Activated CD8-positive, alpha-beta T cell treated with anti-CD3 and anti-CD28 coated beads, Interleukin-2, amount 10 ng/mL, durations not matched to agents 7 days and 5 days (primary cell): ENCODE measurements at places on chromosomes 16 and 17.

DNA sequence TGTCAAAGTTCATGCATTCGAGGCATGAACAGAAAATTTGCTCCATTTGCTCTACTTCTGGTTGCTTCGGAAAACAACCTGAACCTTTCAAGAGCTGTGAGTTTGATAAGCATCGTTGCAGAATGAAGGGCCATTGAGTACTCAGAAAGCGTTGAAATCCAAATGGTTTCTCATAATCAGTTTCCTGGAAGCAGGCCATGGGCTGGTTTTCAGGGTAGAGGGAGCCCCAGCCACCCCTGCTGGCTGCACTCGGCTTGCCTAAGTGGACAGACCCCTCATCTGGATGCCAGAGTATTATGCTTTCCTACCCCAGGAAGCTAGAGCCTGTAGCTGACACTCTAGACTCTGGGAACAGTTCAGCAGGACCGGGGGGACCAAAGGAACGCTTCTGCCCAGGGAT is 24.4 kb downstream of the SCNN1G start:
- DNase-seq, result no peak

DNA sequence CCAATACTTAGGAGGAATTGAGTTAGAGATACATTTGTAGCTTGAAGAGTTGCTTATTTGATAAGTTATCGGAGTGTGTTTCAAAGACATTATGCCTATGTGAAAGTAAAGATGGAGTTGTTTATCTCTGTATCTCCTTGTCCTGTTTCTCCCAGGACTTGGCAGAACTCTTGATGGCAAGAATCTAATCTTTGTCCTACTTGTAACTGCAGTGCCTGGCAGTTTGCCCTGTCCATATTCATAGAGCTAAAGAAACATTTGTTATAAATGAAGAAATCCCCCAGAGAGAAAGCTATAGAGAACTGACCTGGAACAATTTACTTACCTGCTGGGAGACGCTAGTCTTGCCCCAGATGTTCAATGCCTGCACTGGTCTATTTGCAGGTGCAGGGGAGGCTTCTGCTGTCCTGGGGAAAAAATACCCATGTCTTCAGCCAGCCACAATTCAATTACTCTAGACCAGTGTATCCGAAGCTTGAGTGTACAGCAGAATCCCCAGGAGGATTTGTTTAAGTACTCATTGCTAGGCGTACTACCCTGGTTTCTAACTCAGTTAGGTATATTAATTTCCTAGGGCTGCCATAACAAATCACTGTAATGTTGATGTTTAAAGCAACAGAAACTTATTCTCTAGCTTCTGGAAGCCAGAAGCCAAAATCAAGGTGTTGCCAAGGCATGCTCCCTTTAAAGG is 410.0 kb upstream of the HSBP1 start:
- no peak for DNase-seq

- no peak for DNase-seq
Observed at GRCh38 chr16:4332083-4332482, 16.2 kb downstream of the GLIS2 start.

- DNase-seq, result no peak
Observed at GRCh38 chr17:73593249-73593965, 50.8 kb downstream of the SDK2 start.

GRCh38 chr17:28370035-28370743 is at the start of gene VTN:
Gene VTN, minus strand, starts transcription at chr17:28370307. Its CDS starts 104 bp downstream, at chr17:28370203.
- DNase-seq, result no peak

- no peak for DNase-seq
Observed at GRCh38 chr17:47363171-47363570, 39.4 kb downstream of the EFCAB13 start.
